ENCODE measurements at places on chromosomes 7 and 10.

- DNase-seq, result no peak
Observed at GRCh38 chr7:140901941-140902302, 22.8 kb downstream of the BRAF start.

DNA sequence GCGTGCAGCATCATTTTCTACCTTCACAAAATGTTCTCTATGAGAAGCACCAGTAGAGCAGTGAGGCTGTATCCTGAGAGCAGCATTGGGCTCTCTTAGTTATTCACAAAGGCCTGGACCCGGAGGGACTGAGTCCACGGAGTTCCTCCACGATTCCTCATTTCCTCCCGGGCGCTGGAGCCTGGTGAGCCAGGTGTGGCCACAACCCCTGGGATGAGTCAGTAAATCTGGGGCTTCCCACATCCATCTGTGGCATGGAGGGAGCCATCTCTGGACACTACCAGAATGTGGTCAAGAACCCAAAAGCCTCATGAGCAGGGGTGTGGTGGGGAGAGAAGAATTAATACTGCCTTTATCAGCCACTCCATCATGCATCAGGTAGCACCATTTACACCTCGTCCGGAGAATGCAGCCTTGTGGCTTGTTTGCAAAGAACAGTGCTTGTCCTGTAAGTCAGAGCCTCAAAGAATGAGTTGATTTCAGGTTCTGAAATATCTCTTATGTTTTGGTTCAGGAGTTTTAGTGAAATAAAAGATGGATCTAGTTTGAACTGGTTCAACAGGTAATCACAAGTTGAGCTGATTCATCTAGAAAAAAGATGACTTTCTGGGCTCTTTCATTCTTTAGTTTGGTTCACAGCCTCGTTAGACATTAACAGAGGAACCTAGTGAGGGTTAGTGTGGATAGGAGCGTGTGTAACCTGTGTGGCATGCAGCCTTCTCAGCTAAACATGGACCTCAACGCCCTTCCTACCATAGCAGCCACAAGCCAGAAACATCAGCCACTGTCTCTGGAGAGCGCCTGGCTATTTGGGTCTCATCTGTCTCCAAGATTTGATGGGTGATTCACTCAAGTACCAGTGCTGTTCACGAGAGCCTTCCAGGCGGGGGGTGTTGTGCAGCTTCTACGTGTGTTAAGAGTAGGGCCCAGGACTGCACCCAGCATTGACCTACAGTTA is 95.2 kb downstream of the WDR37 start:
- no peak for DNase-seq

GRCh38 chr10:82543631-82544030 is 668.6 kb downstream of the NRG3 start:
- DNase-seq, result no peak

GRCh38 chr10:78507510-78508160 is 474.0 kb downstream of the RPS24 start:
- no peak for DNase-seq

Data from mucosa of descending colon (tissue), 3 donors.